ENCODE measurements at places on chromosomes 6 and 20. TPM values are rescaled to one million over a fixed set of nuclear protein-coding genes. Genes with fewer than 3 reads are reported as not detected.

- no peak for DNase-seq
These were observed 64.3 kb downstream of the FNDC1 start for GRCh38 chr6:159233365-159234101.

- no peak for DNase-seq
These were observed 171.0 kb downstream of the GPX5 start for GRCh38 chr6:28696682-28697081.

DNA sequence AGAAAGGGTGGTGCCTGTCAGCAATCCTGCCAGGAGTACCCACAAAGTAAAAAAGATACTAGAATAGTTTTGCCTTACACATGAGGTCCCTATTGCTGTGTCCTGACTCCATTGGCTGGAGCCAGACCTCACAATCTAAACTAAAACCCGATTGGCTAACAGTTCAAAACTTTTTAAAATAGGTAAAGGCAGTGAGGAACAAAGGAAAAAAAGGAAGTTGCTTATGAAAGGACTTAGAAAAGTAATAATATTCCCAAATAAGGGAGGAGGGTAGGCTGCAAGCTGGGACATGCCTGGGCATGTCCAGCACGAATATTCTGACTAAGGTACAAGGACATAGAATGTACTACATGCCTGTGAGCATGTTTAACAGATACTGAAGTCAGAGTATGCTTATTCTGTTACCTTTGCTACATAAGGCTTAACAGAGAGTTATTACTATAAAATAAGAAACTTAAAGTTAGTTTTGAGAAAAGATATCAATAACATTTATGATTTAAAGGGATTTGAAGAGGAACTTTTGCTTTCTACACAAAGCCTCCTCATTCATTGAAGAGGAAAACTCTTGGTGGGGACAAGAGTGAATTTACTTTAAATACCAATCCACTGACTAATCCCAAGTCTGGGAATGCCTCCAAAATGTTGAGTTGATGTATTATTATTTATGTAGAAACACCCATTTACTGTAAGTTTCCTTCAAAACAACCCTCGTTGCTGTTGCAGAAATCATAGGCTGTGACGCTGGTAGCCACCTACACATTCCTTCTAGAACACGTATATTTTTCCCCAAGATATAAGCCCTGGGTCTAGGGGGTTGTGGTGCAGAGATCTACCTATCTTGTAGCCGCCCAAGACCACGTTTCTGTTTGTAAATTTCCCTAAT lies 8.2 kb upstream of the MTHFD1L start:
- DNase-seq, result no peak

DNA sequence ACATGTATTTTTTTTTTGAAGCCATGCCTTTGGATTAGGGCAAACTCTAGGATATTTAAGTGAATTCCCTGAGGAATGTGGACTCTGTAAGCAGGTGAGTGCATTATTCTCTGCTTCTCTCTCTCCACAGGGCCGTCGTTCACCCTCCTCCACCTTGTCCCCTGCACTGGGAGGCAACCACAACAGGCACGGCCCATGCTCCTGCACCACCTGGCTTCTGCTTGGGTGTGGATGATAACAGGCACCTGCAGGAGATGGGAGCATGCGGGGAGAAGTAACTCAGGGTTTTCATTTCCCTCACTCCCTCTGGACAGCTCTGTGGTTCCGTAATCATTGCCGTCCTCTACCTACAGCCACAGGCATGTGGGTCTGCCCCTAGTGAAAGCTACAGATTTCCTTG lies 43.4 kb downstream of the HLA-C start:
- DNase-seq, result no peak

DNA sequence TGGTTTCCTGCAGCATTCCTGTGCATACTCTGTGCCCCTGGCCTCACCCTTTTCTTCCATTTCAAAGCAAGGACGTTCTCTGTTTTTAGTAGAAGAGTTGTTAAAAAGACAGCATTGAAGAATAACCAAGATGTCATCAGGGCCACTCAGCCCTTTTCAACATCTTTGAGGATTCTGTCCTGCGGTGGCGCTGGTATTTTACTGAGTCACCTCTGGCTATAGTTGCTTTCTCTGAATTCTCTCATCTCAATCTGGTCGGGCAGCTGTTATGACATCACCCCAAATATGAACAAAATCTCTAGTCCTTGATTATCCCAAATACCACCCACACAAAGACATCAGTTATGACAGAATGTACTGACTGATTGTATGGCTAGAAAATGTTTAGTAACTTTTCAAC lies 204.2 kb downstream of the GRIK2 start:
- DNase-seq, result no peak

- DNase-seq, result no peak
These were observed 11.5 kb downstream of the ATXN1 start for GRCh38 chr6:16749516-16750485.

DNA sequence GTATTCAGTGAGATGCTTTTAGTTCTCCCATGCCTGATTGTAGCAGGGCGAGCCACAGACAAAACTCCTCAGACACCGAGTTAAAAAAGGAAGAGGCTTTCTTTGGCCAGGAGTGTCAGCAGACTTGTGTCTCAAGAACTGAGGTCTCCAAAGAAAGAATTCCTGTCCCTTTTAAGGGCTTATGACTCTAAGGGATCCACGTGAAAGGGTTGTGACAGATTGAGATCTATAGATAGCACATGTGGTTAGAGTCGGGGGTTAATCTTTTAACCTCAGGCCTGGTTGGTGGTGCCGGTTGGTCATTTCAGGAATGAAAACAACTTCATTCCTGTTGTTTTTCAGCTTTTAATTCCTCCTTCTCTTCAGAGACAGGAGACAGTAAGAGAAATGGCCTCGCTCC lies 168.8 kb upstream of the GRIK2 start:
- DNase-seq, result no peak

DNA sequence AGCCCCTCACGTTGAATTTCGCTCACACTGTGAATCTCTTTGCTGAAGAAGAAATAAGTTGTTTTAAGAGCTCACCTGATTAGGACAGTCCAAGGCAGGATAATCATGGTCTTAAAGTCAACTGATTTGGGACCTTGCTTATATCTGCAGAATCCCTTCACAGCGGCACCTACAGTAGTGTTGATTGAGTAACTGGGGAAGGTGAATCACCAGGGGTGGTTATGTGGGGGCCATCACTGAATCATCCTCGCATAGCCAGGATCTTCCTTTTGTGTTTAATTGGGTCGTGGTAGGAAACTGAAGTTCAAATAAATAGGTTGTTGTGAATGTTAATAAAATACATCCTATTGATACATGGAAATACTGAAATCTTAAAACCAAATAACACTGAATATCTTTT lies 20.2 kb upstream of the MICA start:
- DNase-seq, result no peak

- no peak for DNase-seq
These were observed 47.9 kb upstream of the DDR1 start for GRCh38 chr6:30836431-30836866.

DNA sequence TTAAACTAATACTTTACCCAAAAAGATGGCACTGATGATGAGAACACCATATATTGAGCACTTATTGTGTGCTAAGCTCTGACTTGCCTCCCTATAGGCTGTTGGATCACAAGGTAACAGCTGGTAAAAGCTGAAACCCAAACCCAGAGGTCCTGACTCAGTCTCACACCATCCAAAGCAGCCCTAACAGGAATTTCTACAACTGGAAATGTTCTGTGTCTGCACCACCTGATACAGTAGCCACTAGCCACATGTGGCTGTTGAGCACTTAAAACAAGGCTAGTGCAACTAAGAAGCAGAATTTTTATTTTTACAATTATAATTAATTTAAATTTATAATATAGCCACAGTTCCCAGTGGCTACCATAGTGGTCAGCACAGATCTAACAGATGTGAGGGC lies 15.6 kb upstream of the MATN4 start:
- no peak for DNase-seq

DNA sequence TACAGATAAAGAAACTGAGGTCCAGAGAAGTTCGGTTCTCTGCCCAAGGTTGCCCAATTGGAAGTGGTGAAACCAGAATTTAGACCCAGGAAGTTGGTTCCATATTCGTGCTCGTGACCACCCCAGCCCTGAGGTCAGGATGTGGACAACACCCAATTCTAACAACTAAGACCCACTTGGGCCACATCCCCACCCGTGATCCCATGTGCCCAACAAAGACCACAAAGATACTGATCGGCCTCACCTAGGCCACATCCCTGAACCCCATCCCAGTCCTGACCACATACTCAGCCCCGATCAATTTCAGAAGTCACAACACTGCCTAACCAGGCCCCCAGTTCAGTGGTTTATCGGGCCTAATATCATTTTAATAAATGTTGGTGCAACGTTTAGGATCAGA lies 138.4 kb downstream of the PREX1 start:
- no peak for DNase-seq

DNA sequence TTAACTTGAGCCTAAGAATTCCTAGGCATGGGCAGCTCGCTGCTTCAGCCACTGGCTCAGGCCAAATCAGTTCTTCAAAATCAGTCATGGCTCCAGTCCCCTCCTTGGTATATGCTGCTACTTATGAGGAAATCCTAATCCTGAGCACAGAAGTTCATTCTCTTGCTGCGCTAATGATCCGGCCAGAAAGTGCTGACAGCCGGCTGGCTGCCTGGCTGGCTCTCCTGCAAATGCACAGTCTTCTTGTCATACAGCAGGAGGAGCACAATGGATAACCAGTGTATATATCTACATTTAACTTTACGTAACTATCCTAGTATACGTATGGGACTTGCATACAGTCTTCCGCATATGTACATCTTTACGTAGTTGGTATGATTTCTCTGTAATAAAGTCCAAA lies 500.8 kb downstream of the PRKN start:
- DNase-seq, result no peak

DNA sequence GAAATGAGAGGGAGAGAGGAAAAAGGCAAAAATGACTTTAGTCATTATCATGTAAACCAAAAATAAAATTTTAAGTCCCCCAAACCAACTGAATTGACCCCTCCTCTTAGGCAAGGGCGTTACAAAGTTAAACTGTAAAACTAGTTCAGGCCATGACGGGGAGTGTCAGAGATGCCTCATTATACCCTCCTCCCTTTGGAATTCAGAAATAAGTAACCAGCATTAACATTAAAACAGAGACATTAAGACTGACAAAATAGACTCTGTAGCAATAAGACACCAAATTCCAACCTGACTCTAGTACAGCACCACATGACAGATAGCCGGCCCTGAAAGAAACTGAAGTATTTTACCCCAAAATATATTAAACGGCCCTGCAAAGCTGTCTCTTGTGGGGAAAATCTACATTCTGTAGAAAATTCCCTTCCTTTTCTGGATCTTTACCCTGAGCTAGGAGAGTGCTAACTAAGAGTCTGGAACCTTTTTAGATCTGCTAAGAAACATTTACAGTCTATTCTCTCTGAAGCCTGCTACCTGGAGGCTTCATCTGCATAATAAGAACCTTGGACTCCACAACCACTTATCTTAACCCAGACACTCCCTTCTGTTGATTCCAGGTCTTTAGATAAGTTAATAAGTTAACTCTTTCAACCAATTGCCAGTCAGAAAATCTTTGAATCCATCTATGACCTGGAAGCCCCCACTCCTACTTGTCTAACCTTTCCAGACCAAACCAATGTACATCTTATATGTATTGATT lies 150.7 kb downstream of the PKHD1 start:
- DNase-seq, result no peak

DNA sequence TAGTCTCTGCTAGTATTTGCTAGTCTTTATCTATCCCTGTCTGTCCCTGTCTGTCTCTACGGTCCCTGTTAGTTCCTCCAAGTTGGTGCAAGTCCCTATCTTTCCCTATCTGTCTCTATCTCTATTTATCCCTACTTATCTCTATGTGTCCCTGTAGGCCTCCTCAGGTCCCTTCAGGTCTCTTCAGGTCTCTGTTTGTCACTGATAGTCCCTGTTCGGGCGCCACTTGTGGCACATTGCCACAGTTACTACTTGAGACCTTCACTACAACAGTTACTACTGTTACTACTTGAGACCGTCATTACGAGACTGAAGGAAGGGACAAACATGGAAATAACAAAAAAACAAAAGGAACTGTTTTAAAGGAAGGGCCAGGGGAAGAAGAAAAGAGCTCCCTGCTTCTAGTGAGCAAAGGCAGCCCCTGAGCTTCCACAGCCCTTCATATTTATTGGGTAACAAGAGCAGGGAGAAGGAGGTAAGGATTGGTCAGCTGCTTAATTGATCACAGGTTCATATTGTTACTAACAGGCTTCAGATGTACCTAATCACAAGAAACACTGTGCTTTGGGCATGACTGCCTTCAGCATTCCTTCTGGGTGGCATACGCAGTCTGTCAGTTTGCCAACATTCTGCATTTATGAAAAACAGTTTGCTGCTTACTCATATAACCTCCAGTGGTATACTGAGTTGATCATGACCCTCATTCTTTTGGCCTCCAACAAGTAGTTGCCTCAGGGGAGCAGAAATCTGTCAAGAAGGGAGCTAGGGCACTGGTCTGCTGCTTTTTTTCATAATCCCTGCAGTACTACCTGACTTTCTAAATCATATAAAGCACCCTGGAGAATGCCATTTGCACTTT lies 8.4 kb downstream of the EPB41L2 start:
- DNase-seq, result no peak

GRCh38 chr6:29980511-29980910 lies 38.2 kb downstream of the HLA-A start:
- no peak for DNase-seq

GRCh38 chr6:158231551-158232315 lies 63.6 kb downstream of the GTF2H5 start:
- DNase-seq, result peak; percentile 59

DNA sequence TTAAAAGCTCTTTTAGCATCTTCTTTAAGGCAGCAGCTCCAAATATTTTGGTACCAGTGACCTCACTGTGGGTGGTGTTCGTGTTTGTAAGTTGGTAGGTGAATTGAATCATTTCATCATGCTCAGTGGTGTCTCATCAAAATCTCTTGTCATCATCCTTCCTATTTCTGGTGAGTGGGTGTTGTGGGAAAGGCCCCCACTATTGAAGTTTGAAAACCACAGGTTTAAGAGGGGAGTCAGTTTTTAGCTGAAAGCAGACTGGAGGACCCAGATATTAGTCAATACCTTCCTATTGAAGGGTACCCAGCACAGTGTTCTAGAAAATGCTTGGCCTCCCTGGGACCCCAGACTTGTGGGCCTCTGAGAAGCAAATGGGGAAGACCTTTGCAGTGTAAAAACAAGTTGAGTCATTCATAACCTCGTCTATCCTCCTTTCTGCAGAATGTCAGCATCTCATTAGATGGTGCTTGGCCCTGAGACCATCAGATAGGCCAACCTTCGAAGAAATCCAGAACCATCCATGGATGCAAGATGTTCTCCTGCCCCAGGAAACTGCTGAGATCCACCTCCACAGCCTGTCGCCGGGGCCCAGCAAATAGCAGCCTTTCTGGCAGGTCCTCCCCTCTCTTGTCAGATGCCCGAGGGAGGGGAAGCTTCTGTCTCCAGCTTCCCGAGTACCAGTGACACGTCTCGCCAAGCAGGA lies 3.7 kb downstream of the PIM1 start:
- peak; percentile 14 for DNase-seq

SEMG1 gene
- total RNA-seq, result not detected

SNAI1 gene
- not detected for total RNA-seq

GTF2H4 gene
- 20.0 TPM for total RNA-seq

ALDH8A1 gene
- total RNA-seq, result 1.4 TPM

HLA-DMA gene
- 0.94 TPM for total RNA-seq

PPP1R14C gene
- 61.3 TPM for total RNA-seq

NRM gene
- 1.2 TPM for total RNA-seq

BTN1A1 gene
- not detected for total RNA-seq

VGLL2 gene
- total RNA-seq, result not detected

CDKAL1 gene
- 47.6 TPM for total RNA-seq

CST5 gene
- total RNA-seq, result not detected

LBP gene
- total RNA-seq, result 0.47 TPM

NDUFAF4 gene
- 40.1 TPM for total RNA-seq

MYCT1 gene
- total RNA-seq, result 4.7 TPM

XPO5 gene
- total RNA-seq, result 47.4 TPM
